Activated CD4-positive, alpha-beta T cell treated with anti-CD3 and anti-CD28 coated beads for 1 hour (primary cell): ENCODE measurements at places on chromosomes 7 and 10.

DNA sequence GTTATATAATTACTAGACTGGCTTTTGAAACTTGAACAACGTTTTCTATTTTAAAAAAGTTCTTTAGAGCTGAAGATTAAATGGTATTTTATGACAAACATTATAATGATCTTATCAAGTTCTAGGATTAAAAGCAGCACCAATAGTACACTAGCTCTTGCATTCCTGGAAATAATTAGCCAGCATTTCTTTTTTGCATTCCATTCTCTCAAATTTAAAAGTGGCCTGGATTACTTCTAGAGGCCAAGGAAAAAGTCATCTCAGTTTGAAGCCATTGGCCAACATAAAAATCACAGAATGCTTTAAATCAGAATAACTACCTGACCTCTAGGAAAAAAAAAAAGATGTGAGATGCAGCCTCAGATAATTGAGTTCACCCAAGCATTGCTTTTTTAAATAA lies 1326.4 kb upstream of the SORCS1 start:
- DNase-seq = no peak

DNA sequence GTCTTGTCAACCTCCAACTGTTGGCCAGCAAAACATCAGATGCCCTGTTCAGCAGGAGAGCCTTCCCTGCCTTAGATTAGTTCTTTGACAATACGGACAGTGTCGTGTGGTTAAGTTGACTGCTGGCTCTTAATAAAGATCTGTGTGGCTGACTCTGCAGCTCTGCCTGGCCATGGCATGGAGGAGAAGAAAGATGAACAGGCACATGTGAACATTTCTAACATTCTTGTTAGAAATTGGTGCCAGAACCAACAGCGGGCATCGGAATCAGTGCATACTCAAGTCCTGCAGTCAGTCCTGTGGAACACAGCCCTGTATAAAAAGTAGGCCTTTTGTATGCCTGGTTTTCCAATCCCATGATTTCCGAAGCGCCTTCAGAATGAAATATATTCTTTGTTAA lies 455.6 kb downstream of the POM121L12 start:
- DNase-seq = no peak

GRCh38 chr10:3595736-3596135 lies 189.3 kb downstream of the KLF6 start:
- no peak for DNase-seq

GRCh38 chr10:12766223-12766622 lies 235.3 kb downstream of the CCDC3 start:
- DNase-seq = no peak

DNA sequence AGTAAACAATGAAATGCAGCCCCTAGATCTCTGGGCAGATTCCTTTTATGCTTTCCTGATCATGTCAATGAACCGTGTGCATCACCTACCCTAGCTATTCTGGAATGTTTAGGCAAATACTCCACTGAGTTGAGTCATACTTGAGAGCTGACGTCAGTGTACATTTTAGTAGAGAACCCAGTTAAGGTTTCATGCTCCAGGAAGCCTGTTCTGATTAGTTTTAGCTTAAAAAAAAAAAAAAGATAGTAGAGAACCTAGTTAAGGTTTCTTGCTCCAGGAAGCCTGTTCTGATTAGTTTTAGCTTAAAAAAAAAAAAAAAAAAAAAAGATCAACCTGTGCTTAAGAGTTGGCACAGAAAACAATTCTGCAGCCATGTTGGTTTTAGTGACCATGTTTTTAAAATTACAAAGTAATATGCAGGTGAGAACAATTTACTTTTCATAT lies 3.7 kb upstream of the MCU start:
- DNase-seq = no peak

GRCh38 chr10:78656417-78657162 lies 412.2 kb upstream of the ZMIZ1 start:
- no peak for DNase-seq

GRCh38 chr7:18693406-18693805 lies 197.9 kb downstream of the HDAC9 start:
- DNase-seq = no peak

- no peak for DNase-seq
Measured at GRCh38 chr10:30705101-30705624, 75.6 kb upstream of the LYZL2 start.

DNA sequence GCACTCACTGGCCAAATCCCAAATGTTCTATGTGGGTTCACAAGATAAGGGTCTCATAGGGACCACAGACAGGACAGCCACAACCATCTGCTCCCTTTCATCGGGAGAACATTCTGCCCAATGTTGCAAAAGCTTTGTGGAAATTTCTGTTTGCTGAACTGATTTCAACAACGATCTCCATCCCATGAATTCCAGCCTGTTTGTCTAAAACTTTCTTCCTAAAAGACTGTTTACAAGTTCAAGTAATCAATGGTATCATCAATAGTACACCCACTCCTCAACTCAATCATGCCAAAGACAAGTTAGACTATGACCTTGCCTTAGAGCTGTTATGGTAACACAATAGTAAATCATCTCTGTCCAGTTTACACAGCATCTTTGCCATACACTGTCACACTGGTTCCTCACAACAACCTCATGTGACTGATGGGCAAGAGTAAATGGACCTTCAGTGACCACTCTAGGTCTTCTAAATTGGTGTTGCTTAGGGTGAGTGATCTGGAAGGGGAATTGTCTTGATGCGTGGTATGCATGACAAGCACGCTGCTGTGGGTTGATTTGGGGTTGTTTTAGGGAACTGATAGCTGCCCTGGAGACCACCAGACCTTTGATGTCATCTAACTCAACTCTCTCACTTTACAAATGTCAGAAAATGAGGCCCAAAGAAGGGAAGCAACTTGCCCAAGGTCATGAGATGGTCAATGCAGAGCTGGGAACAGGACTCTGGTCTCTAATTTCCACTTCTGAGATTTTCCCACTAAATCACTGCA lies 95.1 kb downstream of the PPP1R3C start:
- DNase-seq = no peak

DNA sequence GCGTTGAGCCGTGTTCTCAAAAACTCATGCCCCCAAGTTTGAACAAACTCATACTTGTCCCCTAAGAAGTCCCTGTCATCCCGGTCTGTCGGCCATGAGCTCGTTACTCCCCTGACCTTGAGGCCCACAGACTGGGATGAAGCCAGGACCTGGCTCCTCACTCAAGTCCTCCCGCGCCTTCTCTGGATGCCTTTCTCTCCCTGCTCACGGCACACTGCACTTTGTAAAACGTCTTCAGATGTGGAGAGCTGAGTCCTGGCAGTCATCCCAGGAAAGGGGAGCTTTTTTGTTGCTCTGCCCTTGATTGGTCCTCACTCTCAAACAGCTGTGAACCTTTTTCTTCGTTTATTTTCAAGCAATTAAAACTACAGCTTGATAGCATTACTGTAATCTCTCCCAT lies 110.8 kb downstream of the JAZF1 start:
- no peak for DNase-seq

DNA sequence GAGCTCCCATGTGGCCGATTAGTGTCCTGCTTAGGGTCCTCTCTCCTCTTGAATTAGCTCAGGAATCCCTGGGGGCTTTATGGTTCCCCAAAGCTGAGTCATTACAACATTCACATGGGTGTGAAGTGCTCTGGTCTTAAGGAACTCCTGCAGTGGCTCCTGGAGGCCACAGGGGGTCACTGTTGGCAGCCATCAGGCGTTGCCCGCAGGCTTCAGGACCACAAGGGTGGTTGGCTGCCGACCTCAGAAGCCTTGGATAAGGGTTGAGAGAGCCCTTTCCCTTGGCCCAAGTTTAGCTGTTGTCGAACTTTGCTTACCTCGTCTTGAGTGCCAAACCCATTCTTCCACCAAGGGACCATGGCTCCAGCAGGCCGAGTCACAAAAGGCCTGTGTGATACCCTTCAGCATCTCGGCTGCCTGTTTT lies 61.7 kb downstream of the SH2D4B start:
- no peak for DNase-seq

GRCh38 chr7:122675011-122675410 lies 23.9 kb downstream of the RNF133 start:
- DNase-seq = no peak

DNA sequence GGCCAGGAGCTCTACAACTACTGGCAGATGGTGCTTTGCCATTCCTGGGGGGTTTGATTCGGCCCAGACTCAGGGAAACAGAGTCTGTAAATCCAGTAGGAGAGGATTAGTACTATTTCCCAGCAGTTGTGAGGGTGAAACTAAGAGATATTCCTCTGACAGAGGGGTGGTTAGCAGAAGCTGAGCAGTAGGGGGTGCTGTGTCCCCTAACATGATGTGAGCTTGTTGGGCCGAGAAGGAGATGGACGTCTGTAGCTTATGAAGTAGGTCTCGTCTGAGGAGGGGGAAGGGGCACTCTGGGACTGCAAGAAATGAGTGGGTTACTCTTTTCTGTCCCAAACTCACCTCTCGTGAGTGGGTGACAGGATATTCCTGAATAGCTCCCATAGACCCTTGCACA lies 179.2 kb upstream of the MBL2 start:
- DNase-seq = no peak

GRCh38 chr10:110802551-110803238 lies 69.0 kb upstream of the PDCD4 start:
- DNase-seq = no peak

GRCh38 chr10:23885853-23886252 lies 323.1 kb upstream of the KIAA1217 start:
- no peak for DNase-seq

DNA sequence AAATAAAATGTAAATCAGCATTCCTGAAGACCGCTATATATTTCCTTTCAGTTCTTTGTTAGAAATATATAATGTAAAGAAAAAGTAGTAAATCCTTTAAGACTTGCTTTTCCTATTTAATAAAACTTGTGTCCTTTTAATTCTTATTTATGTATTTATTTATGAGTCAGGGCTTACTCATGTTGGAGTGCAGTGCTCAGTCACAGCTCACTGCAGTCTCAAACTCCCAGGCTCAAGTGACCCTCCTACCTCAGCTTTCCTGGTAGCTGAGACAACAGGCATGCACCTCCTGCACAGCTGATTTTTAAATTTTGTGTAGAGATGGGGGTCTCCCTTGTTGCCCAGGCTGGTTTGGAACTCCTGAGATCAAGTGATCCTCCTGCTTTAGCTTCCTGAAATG lies 724.5 kb downstream of the ANKRD7 start:
- DNase-seq = no peak

GRCh38 chr10:127702271-127702670 lies 34.7 kb upstream of the FOXI2 start:
- no peak for DNase-seq

- DNase-seq = no peak
Measured at GRCh38 chr10:101099901-101100300, 31.2 kb upstream of the TLX1 start.

DNA sequence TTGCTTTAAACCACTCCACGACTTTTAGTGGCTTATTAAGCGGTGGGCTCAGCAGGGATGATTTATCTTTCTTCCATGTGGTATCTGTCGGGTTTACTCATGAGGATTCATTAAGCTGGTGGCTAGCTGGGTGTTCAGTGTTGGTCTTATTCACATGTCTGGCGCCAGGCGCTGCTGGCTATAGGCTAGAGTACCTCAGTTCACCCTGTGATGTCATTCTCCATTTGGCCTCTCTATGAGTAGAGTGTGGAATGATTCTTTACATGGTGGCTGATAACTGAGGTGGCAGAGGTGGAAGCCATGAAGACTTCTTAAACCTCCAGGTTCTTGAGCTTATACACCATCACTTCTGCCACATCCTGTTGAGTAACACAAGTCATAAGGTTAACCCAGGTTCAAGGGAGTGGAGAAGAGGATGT lies 115.4 kb downstream of the MLLT10 start:
- no peak for DNase-seq

DNA sequence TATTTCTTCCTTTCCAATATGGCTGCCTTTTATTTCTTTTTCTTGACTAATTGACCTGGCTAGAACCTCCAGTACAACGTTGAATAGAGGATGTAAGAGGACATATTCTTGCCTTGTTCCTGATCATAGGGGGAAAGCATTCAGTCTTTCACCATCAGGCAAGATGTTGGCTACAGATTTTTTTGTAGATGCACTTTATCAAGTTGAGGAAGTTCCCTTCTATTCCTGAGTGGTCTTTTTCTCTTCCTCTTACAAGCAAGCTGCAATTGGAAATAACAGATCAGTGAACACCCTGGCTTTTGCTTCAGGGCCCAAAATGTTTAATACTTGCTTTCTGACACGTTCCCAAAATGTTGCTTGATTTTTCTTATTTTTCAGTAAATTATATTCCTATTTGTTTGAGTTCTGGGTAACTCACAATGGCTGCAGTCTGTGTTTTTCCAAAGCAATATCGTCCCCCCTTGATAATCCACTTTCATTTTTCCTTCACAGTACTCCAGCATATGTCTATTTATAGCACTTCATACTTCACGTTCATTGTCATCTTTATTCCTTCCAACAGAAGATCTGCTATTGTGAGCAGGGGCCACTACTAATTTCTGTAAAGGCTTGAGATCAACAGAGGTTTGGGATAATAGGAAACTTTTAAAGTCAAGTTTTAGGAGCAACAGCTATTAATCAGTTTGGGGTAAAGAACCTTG lies 11.7 kb downstream of the CPEB3 start:
- no peak for DNase-seq

GRCh38 chr7:112619343-112619742 lies 138.6 kb downstream of the LSMEM1 start:
- no peak for DNase-seq

GRCh38 chr7:45088821-45089340 lies at the start of gene NACAD:
TSS of gene NACAD (minus strand) at chr7:45088969. CDS start at chr7:45088894, 75 bp downstream.
- no peak for DNase-seq

DNA sequence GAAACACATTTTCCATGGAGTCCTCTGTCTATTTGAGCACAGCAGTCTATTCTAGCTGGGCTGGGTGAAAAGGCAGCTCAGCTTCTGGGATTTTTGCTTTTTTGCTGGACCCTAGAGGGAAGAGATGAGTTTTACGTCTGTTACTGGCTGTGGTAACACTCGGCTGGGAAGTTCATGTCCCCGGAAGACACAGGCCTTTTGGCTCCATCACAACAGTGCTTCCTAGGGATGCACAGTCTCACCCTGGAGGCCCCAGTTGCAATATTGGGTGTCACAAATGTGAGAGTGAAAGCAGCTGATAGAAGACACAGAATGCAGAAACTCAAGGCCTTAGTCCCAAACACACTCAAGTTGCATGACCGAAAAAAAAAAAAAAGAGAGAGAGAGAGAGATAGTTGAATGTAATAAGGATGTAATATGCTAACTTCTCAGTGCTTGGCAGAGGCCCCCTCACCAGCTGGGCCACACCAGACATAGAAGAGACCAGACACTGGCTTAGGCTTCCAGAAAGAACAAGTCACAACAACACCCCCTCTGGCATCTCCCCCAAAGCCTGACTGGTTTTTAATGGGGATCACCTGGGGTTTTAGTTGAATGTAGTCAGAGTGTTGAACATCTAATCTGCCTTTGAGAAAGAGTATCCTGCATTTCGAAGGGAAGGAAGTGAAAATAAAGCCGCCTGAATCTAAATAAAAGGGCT lies 545.4 kb upstream of the FZD8 start:
- no peak for DNase-seq

GRCh38 chr10:79390551-79391229 lies 43.4 kb downstream of the PPIF start:
- DNase-seq = no peak

- no peak for DNase-seq
Measured at GRCh38 chr10:31399631-31400030, 80.6 kb downstream of the ZEB1 start.
